ENCODE measurements at places on chromosomes 4 and X.

DNA sequence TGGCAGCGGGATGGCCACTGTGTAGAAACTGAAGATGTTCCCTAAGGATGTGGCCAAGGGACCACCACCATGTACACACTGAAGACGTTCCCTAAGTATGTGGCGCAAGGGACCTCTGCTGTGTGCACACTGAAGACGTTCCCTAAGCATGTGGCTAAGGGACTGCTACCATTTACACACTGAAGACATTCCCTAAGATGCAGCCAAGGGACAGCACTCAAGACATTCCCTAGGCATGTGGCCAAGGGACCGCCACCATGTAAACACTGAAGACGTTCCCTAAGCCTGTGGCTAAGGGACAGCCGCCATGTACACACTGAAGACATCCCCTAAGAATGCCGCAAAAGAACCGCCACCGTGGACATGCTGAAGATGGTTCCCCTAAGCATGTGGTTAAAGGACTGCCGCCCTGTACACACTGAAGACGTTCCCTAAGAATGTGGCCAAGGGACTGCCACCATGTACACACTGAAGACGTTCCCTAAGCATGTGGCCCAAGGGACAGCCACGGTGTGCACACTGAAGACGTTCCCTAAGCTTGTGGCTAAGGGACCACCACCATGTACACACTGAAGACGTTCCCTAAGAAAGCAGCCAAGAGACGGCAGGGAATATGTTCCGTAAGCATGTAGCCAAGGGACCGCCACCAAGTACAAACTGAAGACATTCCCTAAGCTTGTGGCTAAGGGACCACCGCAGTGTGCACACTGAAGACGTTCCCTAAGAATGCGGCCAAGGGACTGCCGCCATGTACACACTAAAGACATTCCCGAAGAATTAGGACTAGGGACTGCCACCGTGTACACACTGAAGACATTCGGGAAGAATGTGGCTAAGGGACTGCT lies 43.3 kb downstream of the DHRSX start:
- DNase-seq: no peak

- no peak for DNase-seq
These were observed 628 bp downstream of the ZCCHC12 start for GRCh38 chrX:118824173-118824730.

DNA sequence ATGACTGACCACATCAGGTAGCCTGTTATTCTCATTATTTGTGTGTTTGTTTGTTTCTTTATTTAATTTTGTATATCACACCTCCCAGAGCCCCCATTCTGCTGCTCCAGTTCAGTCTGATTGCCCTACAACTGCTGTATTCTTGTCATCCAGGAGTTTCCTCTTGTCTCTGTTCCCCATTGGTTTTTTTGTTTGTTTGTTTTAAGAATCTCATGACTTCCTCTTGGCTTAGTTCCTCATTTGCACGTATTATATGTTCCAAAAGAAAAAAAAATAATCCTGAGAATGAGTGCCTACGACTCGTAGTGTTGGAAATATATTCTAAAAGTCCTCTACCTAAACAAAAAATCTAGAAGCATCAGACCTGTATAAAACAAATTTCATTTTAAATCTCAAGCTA lies 142.3 kb upstream of the SLIT2 start:
- no peak for DNase-seq

DNA sequence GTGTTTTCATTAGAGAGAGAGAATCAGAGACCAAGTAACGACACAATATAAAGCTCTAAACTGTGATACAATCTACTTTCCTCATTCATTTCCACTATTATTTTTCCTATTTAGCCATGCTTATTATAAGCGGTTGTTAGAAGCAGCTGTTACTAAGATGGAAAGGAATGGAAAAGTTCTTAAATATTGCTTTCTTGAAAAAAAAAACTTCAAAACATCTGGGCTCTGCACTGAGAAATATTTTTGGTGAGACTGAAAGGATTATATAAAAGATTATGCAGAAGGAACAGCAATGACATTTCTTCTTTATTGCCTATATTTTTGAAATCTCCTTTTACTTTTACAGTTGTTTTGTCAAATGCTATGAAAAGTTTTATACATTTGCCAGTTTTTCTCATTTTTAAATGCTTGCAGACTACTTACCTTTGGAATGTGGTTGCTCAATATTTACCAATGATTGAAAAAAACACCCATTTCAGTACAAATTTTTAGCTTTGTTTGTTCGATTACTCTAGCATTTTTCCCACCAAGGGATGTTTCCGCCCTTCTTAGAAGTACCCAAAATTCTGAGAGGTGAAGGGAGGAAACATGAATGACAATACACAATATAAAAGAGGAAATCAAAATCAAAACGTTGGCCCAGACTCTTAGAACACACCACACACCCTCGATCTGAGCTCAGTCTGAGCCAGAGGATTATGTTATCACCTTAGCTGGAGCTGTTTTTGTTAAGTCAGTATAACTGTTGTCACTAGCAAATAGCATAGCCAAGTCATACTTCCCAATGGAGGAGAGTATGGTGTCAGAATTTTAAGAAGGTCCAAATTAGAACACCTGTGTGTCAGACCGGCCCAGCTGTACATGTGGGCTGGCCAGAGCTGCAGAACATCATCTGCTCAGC lies 18.4 kb downstream of the DKK2 start:
- no peak for DNase-seq

GRCh38 chr4:140427919-140428471 lies 547 bp upstream of the CLGN start:
- no peak for DNase-seq

- no peak for DNase-seq
These were observed 51.9 kb downstream of the CC2D2A start for GRCh38 chr4:15521442-15522039.

DNA sequence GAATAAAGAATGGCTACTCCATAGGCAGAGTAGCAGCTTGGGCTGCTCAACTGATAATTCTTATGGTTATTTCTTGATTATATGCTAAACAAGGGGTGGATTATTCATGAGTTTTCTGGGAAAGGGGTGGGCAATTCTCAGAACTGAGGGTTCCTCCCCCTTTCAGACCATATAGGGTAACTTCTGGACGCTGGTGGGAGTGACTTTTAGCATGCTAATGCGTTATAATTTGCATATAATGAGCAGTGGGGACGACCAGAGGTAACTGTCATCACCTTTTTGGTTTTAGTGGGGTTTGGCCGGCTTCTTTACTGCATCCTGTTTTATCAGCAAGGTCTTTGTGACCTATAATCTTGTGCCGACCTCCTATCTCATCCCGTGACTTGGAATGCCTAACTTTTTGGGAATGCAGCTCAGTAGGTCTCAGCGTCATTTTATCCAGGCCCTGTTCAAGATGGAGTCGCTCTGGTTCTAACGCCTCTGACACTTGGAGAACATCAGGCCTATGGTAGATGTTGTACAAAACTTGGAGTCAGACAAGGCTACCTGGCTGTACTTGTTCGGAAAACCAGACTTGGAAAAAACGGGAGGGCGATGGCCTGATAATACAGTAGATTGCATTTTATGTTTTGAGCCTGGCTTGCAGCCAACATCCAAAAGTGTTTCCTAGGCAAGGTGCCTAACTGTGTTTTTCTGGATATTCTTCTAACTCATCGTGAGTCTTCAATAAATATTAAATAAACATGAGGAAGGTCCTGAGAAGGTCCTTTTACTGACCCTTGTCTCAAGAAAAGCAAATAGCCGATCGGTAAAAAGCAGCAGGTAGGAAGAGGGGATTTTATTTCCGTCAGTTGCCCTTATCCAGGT lies 1.8 kb upstream of the TMEM164 start:
- no peak for DNase-seq

GRCh38 chr4:41214136-41214824 lies at the start of gene APBB2:
Gene APBB2, minus strand, starts transcription at chr4:41214542. Its CDS starts 181,288 bp downstream, at chr4:41033254.
- no peak for DNase-seq

DNA sequence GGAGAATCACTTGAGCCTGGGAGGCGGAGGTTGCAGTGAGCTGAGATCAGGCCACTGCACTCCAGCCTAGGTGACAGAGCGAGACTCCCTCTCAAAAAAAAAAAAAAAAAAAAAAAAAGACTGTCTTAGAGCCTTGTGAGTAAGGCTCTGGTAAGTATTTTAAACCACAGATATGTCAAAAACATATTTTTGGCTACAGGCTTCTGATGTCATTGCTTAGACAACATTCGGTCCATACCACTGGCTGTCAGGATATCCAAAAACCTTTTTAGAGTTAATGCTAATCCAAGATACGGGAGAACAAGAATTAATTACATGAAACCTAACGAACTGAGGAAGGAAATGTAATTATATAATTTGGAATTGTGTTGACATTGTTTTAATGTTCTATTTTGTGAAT lies 999.5 kb upstream of the PABPC4L start:
- no peak for DNase-seq

DNA sequence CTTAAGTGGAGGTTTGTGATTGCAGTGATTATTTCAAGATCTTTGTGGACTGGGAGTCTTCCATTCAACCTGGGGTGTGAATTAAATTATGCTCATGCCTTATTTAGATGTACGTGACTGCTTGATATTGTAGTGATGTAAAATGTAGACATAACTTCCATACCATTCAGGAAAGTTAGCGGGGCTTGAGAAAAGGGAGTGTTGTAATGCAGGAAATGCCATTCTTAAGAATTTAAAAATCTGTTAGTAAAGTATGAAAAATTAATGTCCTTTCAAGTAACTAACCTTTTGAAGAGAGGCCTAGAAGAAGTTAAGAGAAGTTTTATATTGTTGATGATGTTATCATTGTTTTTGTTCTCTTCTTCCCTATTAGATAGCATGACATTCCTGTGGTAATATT lies 318.2 kb downstream of the CCSER1 start:
- no peak for DNase-seq

- DNase-seq: no peak
These were observed 22.9 kb upstream of the STPG2 start for GRCh38 chr4:98166025-98166730.

- no peak for DNase-seq
These were observed 128.1 kb upstream of the NDP start for GRCh38 chrX:44101281-44101680.

- no peak for DNase-seq
These were observed 21.8 kb downstream of the FGD1 start for GRCh38 chrX:54473993-54474859.

GRCh38 chrX:69101683-69102251 lies 63.5 kb downstream of the PJA1 start:
- DNase-seq: no peak
